Suprapubic skin (tissue), 4 donors: ENCODE measurements at places on chromosomes 6 and 20. TPM values are rescaled to one million over a fixed set of nuclear protein-coding genes. Genes with fewer than 3 reads are reported as not detected.

DNA sequence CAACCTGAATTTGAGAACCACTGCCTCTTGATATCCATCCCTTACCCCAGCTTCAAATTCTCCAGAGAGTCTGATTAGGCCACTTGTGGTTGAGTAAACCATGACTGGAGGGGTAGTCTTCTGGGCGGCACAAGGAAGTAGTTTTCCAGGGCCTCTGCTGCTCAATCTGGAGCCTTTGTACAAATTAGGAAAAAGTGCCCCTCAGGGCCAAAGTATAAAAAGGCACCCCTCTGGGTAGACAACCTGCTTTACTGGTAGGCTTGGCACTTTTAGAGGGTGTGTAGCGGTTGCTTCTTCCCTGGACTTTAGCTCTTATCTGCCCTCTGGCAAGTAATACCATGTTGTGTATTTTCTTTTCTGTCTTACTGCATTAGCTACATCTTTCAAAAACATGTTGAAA is 32.9 kb upstream of the RPL7L1 start:
- H3K4me1 ChIP-seq, result no peaks in the 10 kb centered on the region
- H3K27me3 ChIP-seq, result no peaks in the 10 kb centered on the region
- H3K4me3 ChIP-seq, result no peak overlapping the region
- no peak overlapping the region for H3K27ac ChIP-seq
- DNase-seq, result no peak

DNA sequence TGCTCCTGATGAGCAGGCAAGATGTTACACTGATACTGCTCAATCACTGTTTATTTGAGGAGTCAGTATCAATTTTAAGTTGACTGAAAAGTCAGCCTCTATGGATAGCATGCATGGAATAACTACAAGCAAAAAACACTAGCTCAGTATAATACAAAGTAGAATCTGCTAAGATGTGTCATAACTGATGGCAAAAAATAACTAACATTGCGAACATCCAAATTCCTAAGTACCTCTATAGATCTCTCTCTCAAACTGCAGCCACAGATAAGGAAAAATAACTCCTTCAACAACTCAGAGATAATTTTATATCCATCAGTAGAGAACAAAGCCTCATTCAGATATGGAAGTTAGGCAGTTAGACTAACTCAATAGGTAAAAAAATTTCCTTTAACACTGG is 16.3 kb downstream of the HDAC2 start:
- no peak overlapping the region for H3K27ac ChIP-seq
- H3K4me3 ChIP-seq, result no peak overlapping the region
- DNase-seq, result no peak

DNA sequence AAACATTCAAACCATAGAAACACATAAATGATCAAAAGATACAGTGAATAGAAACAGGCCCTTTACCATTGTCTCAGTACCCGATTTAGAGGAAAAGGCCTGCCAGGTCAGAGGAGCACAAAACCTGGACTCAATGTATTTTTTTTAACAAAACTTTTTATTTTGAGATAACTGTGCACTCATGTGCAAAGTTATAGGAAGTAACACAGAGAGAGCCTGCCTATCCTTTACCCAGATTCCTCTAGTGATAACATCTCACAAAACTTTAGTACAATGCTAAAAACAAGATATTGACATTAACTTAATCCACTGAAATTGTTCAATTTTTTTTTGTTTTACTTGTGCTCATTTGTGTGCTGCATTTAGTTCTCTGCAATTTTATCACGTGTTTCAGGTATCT is 36.8 kb upstream of the SAMD3 start:
- DNase-seq, result no peak
- H3K27ac ChIP-seq, result no peak overlapping the region
- no peaks in the 10 kb centered on the region for H3K4me1 ChIP-seq
- no peaks in the 10 kb centered on the region for H3K36me3 ChIP-seq

- no peak for DNase-seq
- H3K27ac ChIP-seq, result no peak overlapping the region
- no peaks in the 10 kb centered on the region for H3K4me1 ChIP-seq
- no peaks in the 10 kb centered on the region for H3K27me3 ChIP-seq
Observed at GRCh38 chr6:86217906-86218305, 575.2 kb upstream of the SYNCRIP start.

TSPO2 gene
- not detected for total RNA-seq

RBPJL gene
- not detected for total RNA-seq

GUCA1A gene
- total RNA-seq, result not detected

SLC32A1 gene
- not detected for total RNA-seq

MAP3K7 gene
- total RNA-seq, result 18.4 TPM

MATN4 gene
- total RNA-seq, result 1.5 TPM

CNR1 gene
- 12.2 TPM for total RNA-seq

PAK5 gene
- 0.56 TPM for total RNA-seq

CTCFL gene
- not detected for total RNA-seq

TBXT gene
- not detected for total RNA-seq
